ENCODE measurements at places on chromosomes 7 and 10.

GRCh38 chr10:11301571-11302111 is 284.0 kb downstream of the CELF2 start:
- no peak for DNase-seq

DNA sequence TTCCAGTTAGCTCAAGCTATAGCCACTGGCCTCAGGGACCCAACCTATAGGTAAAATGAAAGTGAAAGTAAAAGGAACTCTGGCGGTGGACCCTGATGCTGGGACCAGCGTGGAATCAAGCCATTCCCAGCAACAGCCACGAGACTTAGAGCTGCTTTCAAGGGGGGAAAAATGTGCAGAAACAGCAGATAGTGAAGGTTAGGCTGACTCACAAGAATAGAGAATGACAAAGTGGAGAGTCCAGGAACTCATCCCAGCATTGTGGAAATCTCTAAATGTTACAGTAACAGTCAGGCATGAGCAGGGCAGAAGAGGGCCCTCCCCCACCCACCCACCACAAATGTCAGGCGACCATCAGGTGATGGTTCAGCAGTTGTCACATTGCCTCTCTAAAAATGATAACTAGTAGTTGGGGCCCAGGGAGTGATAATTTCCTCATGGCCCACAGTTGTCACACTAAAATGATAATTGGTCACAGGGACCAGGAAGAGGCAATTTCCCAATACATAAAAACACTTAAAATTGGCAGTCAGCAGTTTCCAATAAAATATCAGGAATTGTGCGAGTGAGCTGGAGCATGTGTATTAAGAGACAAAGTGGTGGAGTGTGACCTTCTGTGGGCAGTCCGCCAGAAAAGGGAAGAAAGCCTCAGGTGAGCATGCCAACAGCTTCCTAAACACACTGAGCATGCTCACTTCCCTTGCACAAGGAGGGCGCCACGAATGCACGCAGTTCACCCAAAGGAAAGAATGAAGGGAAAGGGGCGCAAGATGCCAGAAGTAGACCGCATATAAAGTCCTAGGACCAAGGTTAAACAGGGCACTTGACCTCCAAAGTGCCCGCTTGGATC is 129.8 kb upstream of the PPP1R3A start:
- DNase-seq: no peak

- DNase-seq: no peak
Observed at GRCh38 chr7:130489140-130489983, 2.5 kb upstream of the MEST start.

DNA sequence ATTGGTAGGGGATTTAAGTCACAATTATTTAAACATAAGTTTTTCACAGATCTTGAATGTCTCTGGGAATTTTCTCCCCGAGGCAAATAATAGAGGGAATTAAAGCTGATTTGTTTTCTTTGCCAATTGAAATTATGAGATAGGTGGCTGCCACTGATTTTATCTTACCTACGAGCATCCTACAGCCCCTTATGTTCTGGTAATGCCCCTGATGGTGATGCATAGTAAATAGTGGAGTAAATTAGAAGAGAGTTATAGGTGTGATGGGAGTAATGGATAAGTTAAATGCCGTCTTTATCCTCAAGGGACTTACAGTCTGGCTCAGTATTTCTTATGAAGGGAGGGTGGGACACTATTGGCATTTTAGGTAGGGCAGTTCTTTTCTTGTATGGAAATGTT is 58.1 kb downstream of the HDAC9 start:
- DNase-seq: no peak

DNA sequence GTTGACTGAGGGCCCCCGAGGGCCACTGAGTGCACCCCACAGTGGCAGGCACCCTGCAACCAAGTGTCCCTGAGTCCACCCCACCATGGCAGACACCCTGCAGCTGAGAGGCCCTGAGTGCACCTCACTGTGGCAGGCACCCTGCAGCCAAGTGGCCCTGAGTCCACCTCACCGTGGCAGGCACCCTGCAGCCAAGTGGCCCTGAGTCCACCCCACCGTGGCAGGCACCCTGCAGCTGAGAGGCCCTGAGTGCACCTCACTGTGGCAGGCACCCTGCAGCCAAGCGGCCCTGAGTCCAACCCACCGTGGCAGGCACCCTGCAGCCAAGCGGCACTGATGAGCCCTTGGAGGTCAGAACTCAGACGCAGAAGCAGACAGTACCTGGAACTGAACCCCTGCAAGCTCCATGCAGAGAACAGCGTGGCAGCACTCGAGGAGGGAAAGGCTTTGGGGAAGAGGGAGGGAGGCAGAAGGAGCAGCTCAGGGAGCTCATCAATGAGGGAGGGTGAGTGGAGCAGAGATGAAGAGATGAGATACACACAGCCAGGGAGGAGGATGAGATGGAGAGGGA is 156.5 kb downstream of the WDR37 start:
- DNase-seq: no peak

DNA sequence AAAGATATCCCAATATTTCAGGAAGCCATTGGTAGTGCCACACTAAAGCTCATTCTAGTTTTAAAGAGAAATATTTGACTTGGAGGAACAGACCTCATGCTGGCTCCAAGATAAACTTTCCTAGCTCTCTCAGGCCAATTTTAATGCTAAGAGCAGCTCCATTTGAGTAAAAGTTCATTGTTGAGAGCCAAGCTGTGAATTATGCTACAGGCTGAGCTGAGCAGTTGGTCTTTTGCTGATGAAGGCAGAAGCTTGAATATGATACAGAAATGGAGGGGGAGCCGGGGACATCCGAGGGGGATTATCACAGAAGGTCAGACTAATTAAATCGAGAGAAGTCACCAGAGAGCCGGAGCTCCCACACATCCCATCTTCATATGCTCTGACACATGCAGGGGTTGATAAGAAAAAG is 175.7 kb upstream of the AUTS2 start:
- DNase-seq: no peak

- no peak for DNase-seq
Observed at GRCh38 chr7:147432079-147432478, 1158.5 kb upstream of the C7orf33 start.

DNA sequence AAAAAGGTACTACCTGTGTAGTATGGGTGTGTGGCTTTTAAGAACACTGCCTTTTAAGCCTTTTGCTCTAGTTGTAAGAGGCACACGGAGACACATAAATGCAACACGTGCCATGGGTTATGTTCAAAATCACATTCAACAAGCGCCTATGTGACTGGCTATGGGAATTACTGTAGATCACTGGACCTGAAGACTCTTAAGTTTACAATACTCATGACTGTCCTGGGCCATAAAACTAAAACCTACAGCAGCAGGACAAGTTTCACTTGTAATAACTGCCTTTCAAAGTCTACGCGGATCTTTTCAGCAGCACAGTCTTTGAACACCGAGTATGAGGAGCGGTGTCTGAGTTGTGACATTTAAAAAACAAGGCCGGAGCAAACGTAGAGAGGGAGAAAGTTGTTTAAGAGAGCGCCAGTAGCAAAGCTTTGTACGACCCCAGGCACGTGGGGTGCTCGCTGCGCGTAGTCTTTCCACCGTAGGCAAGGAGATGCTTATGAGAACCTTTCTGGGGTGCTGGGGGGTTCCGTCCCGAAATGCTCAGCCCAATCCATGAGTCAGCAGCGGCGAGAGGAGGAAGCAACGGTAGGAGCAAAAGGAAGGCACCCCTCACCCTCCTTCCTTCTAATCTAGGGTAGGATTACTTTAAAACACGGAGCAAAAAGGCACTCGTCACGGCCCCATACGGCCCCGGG is 662 bp downstream of the DNAJC2 start:
- DNase-seq: peak; percentile 48

DNA sequence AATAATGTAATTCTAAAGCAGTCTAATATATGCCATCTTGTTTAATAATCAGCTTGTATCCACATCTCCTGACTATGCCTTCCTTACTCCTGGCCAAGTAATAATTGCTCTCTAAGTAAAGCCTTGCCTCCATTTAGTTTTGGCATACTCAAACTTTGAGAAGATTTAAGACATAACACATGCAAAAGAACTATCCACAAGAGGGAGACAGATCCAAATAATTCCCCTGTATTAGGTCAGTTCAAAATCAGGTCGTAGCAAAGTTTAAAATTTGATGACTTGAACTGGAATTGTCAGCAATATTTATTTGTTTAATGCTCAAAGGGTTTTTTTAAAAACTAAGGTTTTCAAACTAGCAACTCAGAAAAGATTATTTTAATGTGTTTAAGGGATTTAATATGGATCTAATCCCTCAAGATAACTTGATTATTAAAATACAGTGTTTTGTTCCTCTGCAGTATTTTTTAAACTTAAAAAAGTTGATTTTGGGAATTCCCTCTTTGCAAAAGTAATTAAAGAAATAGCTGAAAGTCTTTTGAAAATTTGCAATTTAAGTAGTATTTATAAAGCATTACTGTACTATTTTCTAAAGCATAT is 95.3 kb downstream of the HDAC9 start:
- DNase-seq: no peak

DNA sequence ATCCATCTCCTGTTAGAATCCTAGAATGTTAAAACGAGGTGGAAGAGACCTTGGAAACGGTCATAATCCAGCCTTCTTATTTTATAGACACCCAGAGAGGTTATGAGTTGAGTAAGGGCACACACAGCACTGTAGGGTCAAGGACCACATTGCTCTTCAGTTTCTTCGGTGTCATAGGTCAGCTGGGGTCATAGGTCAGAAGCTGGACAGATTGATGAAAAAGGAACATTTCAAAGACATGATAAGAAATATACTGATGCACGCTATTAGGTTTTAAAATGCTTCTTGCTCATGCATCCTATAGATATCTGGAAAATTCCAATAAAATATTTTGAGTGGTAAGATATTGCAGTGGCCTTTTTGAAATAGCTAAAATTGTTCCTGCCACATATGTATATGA is 60.0 kb upstream of the BMS1 start:
- no peak for DNase-seq

DNA sequence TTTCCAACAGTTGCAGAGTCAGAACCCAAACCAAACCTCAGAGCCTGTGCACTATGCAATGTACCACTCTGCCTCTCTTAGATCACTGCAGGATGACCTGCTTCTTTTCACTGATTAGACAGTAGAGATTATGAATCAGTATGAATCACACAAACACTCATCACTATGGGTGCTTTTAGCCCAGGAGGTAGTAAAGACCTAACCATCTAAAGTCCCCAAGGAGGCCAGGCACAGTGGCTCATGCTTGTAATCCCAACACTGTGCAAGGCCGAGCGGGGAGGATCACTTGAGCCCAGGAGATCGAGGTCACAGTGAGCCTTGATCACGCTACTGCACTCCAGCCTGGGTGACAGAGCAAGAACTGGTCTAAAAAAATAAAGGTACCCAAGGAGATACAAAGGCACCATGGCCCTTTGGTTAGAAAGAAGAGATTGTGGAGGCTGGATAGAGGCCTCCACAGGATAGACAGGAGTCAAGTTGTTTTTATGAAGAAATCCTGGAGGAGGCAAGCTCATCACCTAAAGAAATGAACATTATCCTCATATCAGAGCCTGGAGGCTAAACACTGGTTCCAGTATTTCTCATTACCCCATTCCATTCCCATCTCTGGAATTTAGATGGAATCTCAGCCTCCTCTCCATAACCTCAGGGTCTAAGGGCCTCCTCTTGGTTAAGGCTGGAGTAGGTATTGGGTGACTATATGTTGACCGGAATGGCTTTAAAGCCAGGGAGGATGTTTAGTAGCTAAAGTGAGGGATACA is 12.9 kb downstream of the SEC31B start:
- no peak for DNase-seq

GRCh38 chr7:24438232-24438631 is 135.0 kb upstream of the PALS2 start:
- DNase-seq: no peak

DNA sequence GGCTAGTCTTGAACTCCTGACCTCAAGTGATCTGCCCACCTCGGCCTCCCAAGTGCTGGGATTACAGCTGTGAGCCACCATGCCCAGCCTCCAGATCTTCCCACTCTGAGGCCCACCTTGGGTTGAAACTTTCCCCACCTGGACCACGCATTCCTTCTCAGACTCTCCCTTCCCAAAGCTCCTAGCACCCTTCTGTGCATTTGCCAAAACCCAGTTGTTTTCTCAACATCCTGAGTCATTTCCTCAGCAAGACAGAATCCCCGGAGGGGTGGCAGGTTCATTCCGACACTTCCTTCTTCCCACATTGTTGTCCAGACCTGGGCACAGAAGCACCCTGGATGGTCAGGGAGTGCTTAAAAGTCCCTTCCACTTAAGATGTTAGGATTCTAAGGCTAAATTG is 28.9 kb downstream of the BAG3 start:
- DNase-seq: no peak

DNA sequence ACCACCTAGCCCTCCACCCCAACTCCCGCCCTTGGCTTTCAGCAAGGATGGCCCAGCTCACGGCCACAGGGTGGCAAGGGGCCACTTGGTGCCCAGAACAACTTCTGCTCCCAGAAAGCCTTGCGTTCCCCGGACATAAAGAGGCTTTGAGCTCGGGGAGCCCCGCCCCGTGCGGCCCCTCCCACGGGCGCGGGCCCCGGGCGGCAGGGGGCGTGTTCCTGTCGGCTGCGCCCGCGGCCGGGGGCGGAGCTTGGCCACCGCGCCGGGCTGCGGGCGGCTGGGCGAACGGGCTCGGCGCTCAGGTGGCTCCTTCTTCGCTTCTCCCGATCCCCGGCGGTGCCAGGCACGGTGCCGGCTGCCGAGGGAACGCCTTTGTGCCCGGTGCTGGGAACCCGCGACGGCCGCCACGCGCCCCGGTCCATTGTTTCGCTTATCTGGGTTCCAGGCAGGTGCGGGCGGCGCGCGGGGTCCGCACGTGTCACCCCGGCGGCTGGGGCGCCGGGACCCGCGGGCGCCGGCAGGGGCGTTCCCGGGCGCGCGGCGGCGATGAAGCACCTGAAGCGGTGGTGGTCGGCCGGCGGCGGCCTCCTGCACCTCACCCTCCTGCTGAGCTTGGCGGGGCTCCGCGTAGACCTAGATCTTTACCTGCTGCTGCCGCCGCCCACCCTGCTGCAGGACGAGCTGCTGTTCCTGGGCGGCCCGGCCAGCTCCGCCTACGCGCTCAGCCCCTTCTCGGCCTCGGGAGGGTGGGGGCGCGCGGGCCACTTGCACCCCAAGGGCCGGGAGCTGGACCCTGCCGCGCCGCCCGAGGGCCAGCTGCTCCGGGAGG is at the start of gene NFE2L3:
TSS of gene NFE2L3 (plus strand) at position 246 of the 829 bp plus-strand sequence. CDS start at position 547, 301 bp downstream.
- peak; percentile 85 for DNase-seq
